Kidney tubule cell (primary cell): ENCODE measurements at places on chromosomes 1 and 21.

DNA sequence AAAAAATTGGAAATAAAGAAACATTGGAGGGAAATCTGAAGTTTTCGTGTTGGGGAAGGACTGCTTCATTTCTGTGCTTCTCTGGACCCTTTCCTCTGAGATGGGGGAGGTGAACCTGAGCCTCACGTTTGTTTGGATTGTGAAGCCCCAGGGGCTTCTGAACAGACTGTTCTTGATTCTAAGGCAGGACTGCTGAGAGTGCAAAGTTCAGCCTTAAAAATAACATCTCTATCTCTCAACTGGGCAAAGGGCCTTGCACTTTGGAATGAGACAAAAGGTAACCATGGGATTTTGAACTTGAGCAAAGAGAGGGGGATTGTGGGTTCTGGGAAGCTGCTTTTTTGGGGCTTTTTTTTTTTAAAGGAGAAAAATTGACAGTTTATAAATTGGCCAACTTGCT lies 45.0 kb downstream of the GPR88 start:
- no peak for DNase-seq

GRCh38 chr21:41898998-41899397 lies 19.9 kb upstream of the PRDM15 start:
- DNase-seq = no peak

GRCh38 chr1:198764748-198765147 lies 125.9 kb downstream of the PTPRC start:
- DNase-seq = no peak

DNA sequence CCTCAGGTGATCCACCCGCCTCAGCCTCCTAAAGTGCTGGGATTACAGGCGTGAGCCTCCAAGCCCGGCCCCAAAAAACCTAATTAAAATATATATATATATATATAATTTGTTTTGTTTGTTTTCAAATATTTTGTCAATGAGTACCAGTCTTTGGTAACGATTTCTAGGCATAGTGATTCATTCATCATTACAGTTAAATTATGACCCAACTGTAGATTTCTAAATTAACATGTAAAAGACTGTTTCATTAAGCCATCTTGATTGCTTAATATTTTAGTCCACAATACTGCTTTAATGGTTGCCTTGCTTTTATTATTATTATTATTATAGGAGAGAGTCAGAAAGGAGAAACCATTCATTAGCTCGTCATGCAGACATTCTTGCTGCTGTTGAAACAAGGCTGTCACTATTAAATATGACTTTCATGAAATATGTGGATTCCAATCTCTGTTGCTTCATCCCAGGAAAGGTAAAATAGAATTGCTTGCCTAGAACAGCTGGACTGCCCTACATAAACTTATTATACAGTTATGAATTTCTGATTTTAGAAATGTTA lies 19.9 kb downstream of the FBXO28 start:
- no peak for DNase-seq

- peak; percentile 80 for DNase-seq
These were observed at the start of gene DDAH1 for GRCh38 chr1:85465099-85465785. Gene DDAH1, minus strand, starts transcription at chr1:85465159. Its CDS starts 114 bp downstream, at chr1:85465045.

GRCh38 chr1:12078938-12079861 lies 16.1 kb downstream of the TNFRSF8 start:
- DNase-seq = peak; percentile 39

- DNase-seq = no peak
These were observed 57.0 kb upstream of the NEK7 start for GRCh38 chr1:198099755-198100154.

GRCh38 chr1:109887884-109888283 lies 22.8 kb upstream of the CSF1 start:
- DNase-seq = no peak

DNA sequence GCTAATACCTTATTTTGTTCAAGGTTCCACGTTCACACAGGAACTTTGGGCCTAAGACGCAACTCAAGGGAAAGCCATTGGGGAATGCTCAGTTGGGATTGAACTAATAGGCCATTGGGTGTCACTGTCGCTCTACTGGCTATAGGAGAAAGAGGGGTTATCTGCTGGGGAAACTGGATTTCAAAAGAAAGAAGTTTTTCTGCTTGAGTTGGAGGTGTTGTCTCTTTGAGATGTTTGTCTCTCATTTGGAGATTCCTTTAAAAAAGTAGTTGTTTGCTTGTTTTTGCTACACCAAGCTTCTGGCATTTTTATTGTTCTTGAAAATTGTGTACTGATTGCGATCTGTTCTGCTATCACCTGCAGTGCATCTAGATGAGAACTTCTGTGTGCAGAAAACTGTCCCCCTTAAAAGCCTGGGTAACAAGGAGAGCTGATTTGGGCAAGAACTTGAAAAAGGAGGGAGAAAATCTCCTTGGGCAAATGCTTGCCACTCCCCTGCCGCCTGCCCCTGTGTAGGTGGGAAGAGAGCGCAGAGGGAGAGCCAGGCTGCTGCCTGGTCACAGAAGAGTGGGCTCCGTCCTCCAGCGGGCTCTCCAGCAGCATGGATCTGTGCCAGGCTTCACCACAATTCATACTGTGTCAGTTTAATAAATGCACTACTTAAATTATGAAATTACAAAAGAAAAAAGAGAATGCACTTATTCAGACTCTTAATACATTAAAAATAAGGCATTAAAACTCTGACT lies 39.9 kb downstream of the PEX14 start:
- DNase-seq = peak; percentile 53

DNA sequence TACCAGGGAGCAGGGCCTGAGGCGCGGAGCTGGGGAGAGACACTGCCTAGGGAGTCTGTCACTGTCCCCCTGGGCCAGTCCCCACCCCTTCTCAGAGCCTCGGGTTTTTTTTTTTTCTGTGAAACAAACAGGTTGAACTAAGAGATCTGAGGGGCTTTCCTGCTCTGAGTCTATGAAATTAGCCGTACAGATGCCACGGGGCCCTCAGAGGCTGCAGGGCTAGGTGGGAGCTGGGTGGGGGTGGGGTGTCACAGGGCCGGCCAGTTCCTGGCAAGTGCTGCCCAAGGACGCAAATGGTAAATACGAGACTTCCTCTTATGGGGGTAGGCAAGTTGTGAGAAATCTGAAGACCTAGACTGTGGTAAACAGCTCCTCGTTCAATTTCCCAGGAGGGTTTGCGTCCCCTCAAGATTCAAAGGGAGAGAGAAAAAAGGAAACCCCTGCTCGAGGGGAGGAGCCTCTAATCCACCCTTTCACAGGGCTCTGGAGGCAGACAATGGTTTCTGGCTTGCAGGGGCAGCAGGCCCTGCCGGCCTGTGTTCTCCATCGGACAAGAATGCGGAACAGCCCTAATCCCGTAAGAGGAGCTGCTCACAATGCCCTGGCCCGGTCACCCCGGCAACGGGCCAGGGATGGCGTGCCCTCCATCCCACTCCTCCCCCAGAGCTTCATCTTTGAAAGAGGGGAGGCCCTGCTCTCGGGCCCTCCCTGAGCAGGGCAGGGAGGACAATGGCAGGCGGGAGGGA lies 7.8 kb downstream of the NUAK2 start:
- DNase-seq = peak; percentile 80

- DNase-seq = no peak
These were observed 7.8 kb upstream of the CELA2B start for GRCh38 chr1:15468145-15468544.

- DNase-seq = peak; percentile 30
These were observed 21.4 kb downstream of the CNIH3 start for GRCh38 chr1:224637515-224637914.

DNA sequence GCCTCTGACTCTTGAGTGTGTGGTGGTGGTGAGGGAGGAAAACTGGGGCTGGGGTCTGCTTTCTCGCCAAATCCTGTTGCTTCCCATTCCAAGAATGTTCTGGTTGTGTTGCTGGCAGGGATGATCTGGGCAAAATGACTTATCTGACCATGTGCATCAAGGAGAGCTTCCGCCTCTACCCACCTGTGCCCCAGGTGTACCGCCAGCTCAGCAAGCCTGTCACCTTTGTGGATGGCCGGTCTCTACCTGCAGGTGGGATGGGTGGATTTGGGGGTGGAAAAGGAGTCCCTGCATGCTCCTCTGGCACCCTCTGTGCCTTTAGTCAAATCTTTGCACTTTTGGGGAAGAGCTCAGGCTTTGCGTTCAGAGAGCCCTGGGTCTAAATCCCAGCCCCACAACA lies 18.1 kb downstream of the CYP4B1 start:
- no peak for DNase-seq

GRCh38 chr1:245788269-245788668 lies 633.5 kb downstream of the KIF26B start:
- peak; percentile 96 for DNase-seq

DNA sequence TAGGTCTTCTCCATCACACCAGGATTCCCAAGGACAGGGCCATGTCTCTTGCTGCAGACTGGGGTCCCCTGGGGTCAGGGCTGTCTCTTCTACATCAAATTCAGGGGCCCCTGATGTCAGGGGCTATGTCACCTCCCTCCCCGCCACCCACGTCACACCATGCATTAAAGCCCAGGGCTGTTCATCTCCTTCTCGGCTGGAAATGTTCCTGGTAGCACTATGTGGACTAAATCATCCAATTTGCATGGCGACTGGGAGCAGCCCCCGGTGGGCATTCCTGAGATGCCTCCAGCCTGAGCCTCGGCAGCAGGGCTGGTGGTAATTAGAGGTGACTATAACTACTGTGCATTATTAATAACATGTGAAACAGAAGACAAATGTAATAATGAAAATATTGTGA lies 151.7 kb upstream of the HMGB4 start:
- no peak for DNase-seq

DNA sequence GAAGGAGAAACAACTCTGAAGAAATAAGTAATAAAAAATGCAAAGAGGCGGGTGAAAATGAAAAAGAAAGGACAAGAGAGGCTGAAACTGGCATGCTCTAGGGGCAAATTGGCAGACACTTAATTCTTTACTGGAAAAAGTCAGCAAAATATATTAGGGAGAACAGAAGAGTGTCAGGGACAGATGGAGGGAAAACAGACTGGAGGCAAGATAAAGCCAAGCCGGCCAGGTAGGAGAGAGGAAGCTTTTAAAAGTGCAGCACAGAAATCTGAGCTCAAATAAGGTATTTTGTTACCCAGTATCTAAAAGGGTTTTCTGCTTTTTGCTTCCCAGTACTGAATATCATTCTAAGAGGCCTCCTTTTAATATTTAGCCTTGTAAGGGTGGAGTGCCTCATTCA lies 339.3 kb downstream of the PAPPA2 start:
- DNase-seq = no peak

- no peak for DNase-seq
These were observed 2.7 kb upstream of the CAPN2 start for GRCh38 chr1:223709598-223709997.

DNA sequence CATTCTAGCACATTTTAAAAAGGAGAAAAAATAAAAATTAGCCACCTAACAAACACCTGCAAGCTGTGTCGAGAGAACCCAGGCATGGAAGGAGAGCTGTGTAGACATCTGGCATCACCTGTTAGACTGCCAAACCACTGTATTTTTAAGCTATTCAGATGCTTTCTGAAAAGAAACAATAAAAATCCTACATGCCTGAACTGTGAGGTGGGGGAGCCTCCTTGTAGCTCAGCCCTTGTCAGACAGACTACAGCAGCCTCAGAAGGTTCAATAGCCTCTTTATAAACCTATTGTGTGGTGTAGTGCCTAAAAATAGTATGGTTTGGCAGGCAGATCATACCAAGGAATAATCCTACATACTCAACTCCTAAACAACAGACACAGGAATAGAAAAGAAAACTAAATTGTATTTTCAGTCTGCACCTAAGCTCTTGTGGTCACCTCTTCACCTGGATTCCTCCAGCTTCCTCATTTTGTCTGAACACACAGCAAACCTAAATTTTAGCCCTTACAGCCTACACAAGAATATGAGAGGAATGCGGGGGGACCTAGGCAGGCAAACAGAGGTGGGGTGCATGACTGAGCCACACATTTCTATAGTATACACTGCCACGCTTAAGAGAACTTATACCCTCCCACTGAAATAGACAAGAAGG lies 67.0 kb downstream of the SIPA1L2 start:
- no peak for DNase-seq

- DNase-seq = no peak
These were observed 13.1 kb upstream of the HEYL start for GRCh38 chr1:39652554-39652953.

DNA sequence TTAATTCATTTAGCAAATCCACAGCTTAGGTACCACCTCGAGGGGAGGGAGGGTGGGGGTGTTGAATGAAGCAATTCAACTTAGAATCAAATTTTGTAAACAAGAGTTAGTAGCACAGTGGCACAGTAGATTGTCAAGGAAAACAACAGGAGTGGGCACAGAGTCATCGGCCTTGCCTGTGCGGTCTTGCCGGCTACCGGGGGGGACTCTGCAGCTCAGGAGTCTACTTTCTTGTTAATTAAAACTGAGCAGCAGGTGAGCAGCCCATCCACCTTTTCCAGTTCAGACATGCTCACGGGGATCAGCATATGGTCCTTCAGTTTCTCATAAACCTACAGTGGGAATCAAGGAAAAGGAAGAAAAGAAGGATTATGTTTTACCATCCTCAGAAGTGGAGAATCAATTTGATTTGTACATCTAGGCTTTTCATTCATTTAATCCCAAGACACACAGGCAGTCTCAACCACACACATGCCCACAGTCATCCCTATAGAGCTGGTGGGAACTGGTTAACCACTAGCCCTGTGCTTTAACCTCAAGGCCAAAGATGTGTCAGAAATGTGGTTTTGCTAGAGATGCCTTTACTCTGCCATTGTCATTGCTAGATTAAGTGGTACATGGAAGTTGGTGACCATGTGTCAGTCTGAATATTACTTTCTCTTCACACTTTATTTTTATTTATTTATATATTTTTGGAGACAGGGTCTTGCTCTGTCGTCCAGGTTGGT lies 45.0 kb upstream of the BCL10 start:
- peak; percentile 87 for DNase-seq

DNA sequence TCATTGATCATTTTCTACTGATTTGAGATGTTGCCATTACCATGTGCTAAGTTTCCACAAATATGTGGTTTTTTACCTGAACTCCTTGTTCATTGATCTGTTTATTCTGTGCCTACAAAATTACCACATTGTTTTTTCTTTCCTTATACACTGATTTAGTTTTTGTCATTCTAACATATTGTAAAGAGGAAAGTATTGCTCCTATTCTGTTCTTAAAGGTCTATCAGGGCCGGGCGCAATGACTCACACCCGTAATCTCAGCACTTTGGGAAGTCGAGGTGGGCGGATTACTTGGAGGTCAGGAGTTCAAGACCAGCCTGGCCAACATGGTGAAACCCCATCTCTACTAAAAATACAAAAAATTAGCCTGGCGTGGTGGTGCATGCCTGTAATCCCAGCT lies 75.1 kb downstream of the CAMTA1 start:
- no peak for DNase-seq
